ENCODE measurements at places on chromosomes 6 and 20.

- DNase-seq = no peak
Observed at GRCh38 chr6:143074101-143074500, 13.4 kb downstream of the AIG1 start.

DNA sequence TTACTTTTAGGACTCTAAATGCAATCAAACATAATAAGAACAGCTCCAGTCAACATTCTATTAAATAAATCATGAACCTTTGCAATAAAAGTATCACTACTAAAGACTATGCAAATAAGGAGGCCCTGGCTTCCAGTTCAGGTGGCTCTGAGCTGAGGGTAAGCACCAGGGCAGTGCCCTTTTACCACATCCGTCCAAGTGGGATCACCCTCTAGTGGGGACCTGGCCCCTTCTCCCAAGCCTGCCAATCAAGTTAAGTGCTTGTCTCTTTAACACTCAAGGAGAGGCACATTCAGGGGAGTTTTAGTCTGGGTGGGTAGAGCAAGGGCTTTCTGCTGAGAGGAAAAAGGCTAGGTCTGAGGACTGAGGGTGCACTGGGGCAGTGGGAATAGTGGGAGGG is 161.4 kb downstream of the TMEM200A start:
- no peak for DNase-seq

DNA sequence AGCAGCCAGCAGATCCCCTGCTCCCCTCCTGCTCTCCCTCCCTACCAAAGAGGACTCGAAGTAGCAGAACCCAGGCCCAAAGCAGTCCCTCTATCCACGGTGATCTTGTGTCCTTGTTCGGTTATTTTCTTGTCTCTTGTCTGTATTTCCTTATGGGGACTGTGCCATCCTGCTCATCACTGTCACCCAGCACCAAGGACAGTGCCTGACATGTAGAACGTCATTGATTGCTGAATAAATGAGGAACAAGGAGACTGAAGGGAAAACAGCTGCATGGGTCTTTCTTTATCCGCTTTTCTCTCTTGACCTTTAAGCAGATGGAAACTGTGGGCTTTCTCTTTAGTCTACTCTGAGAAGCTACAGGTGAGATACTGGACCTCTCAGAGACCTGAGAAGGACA is 29.4 kb upstream of the ZNF831 start:
- DNase-seq = no peak

GRCh38 chr20:38076548-38076947 is 43.0 kb downstream of the RPRD1B start:
- DNase-seq = no peak

GRCh38 chr20:37564388-37565133 is 36.9 kb upstream of the BLCAP start:
- peak; percentile 15 for DNase-seq

GRCh38 chr6:315921-316752 is 23.9 kb downstream of the DUSP22 start:
- DNase-seq = no peak

DNA sequence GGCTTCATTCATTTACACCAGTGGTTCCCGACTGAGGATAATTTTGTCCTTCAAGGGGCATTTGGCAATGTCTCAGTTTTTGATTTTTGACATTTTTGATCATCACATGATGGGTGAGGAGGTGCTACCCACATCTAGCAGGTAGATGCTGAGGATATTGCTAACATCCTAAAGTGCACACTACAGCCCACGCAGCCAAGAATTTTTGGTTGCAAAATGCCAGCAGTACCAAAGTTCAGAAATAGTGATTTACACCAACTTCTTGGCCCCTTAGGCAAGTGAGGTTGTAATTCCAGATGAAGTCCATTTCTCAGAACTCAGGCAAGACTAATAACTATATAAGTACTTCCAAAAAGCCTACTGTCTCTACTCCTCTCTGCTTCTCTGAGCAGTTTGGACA is 80.1 kb upstream of the TSHZ2 start:
- no peak for DNase-seq

DNA sequence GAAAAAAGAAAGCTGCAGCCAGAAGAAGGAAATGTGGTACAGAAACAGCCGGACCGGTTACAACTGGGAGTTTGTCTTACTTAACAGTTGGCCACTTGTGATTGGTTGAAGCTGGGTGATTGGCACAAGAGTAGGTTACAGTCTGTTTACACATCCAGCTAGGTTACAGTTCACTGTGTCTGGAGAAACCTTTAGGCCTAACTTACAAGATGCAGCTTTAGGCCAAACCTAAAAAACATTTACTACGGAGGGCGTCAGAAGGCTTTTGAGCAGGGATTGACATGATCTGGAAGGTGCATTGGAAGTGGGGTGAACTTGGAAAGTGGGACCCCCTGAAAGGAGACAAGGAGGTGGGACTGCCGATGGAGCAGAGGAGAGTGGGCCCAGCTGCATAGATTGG is 122.3 kb downstream of the BANF2 start:
- no peak for DNase-seq

DNA sequence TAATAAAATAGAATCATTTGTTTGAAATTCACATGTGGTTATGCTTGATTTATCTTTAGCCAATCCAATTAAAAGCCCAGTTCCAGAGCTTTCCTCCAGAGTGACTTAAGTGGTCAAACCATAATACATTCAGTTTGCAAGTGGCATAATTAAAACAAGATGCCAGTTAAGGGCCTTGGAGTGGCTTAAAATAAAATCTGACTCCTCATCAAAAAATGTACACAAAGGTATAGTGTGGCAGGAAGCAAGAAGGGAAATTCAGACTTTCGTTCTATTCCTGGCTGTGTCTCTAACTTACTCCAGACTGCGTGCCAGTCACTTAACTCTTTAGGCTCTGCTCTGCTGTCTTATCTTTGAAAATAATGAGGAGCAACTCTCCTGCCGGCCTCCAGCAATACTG is 251.3 kb upstream of the PRND start:
- DNase-seq = no peak

DNA sequence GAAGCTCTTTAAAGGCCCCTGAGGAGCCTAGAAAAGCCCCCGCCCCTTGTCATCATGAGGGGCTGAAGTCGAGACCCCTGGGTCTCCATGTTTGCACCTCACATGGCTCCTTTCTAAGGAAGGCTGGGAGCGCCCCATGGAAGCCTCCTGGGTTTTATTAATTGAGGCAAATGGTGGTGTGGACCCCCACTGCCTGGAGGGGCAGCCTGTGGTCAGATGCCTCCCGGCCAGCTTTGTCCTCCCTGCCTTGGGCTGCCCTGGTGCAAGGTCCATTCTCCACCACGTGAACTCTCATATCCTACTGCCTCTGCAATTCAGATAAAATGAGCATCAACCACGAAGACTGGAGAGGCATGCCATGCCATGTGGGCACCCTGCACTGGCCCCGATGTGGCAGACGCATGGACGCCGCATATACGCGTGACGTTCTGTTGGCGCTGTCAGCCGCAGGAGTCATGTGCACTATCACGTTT is 295.5 kb downstream of the TAF4 start:
- DNase-seq = no peak

DNA sequence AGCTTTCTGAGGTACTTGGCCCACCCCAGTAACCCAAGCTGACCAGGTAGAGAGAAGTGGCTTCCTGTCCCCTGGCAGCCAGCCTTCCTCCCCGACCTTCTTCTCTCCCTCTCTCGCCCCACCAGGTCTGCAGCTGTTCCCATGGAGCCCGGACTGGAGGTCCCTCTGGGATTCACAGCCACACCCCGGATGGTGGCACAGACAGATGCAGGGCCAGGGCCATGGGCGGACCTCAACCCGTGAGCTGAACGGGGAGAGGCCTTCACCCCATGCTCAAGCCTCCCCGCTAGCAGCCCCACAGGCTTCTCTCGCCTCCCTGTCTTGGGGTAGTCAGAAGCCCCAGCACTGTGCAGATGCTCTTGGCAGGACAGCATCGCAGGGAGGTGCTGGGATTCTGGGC is 41.3 kb downstream of the CPXM1 start:
- no peak for DNase-seq
